ENCODE measurements at places on chromosomes 12 and 14.

DNA sequence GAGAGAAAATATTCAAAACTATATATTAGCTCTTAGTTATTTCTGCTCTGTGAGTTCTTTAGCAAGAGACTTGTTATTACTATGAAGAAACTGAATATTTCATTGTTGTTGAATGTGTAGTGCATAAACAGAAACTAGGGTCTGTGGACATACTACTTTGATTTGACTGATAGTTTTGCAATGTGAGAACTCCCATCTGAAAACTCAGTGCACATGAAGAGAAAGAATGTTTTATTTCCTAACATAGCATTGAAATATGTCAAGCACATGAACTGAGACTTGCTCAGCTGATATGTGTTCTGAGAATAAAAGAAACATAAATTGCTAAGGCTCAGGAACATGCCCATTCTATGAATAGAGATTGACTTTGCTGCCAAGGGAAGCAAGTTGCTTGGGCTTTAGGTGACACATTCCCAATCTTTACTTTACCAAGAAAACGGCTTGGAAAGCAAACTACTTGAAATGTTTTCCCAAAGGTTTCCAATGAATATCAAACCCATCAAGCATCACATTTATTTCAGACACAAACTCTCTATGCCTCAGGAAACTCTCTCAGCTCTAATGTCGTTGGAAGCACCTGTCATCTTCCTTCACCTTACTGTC lies 290.4 kb downstream of the SLC16A7 start:
- DNase-seq: no peak

DNA sequence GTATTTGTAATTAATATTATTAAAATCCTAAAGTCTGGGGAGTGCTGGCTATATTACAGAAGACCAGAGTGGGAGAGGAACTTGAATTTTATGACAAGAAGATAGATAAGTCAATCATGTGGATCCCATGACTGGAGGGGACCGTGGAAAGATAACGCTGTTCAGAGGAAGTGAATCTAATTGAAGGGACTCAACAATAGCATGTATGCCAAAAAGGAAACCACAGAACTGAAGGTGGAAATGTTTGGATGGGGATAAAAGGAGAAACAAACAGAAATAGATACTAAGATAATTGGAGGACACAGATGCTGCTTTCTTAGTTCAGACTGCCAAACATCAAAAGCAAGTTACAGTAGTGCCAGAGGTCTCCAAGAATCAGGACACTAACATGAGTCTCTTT lies 21.1 kb downstream of the OR6J1 start:
- DNase-seq: no peak

DNA sequence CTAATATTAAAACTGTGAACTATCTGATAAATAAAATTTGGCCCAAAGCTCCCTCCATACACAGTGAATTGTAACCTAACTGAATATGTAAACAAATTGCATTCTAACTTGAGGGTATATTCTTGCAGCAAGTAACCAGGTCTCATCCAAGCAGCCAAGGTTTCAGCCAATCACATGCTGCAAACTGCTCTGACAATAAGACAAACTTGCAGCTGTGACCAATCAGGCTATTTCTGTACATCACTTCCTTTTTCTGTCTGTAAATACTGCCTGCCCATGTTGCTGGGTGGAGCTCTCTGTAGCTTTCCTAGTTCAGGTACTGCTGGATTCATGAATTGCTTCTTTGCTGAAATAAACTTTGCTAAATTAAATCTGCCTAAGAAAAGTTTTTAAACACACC lies 499.0 kb downstream of the GALC start:
- DNase-seq: no peak

GRCh38 chr12:101759396-101760047 lies 20.3 kb upstream of the SYCP3 start:
- no peak for DNase-seq

DNA sequence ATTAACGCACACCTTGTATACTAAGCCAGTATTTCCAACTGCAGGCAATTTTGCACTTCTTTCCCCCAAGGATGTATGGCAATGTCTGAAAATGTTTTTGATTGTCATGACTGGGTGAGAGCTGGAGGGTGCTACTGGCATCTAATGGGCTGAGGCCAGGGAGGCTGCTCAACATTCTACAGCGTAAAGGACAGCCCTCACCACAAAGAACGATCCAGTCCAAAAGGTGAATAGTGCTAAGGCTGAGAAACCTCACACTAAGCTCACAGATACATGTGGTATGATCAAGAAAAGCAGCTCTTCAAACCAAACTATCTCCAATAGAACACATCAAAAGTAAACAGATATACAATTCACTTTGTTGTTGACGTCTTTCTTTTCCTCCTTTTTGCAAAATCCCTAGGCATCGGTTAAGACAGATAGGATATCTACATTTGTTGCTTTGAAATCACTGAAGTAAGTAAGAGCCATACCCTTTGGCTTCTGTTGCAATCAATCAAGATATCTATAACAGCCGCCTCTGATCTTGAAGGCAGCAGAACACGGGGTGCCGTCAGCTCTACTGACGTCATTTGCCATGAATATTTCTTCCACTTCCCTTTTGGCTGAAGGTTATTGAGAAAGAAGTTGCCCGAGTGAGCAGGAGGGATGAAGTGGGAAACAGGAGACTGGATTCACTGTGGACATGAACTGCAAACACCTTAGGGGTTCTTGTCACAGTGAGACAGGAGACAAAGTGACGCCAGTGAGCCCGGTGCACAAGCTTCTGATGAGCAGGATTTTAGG lies 218.3 kb downstream of the FOXN3 start:
- DNase-seq: no peak

- no peak for DNase-seq
Observed at GRCh38 chr14:31682768-31683167, 121.6 kb downstream of the NUBPL start.

DNA sequence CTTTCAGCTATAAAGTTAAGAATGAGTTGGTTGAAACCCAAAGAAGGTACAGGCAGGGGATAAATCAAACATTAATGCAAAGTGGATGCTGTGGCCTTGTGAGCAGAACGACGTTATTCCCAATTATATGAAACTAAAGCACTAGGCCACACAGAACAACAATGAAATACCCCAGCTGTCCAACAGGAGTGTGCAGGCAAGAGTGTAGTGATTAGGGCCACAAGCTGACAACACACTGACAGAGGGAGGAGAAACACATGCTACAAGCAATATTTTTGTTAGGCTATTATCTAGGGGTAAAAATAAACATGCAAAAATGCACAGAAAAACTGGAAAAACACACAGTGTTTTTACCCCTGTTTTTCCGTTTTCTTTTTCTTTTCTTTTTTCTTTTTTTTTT lies 15.0 kb downstream of the MAP3K9 start:
- DNase-seq: no peak

GRCh38 chr14:24857277-24857676 lies 192.7 kb downstream of the STXBP6 start:
- no peak for DNase-seq

GRCh38 chr14:82009993-82010392 lies 476.3 kb upstream of the SEL1L start:
- no peak for DNase-seq

GRCh38 chr12:88922816-88923215 lies 342.5 kb upstream of the KITLG start:
- no peak for DNase-seq

- no peak for DNase-seq
Observed at GRCh38 chr12:80053051-80053790, 46.1 kb upstream of the OTOGL start.

- DNase-seq: no peak
Observed at GRCh38 chr12:117903110-117903840, 65.5 kb downstream of the KSR2 start.

- peak; percentile 42 for DNase-seq
Observed at GRCh38 chr12:28191051-28192048, 1.1 kb downstream of the CCDC91 start.

- no peak for DNase-seq
Observed at GRCh38 chr14:60648249-60648933, 886 bp downstream of the SIX1 start.

DNA sequence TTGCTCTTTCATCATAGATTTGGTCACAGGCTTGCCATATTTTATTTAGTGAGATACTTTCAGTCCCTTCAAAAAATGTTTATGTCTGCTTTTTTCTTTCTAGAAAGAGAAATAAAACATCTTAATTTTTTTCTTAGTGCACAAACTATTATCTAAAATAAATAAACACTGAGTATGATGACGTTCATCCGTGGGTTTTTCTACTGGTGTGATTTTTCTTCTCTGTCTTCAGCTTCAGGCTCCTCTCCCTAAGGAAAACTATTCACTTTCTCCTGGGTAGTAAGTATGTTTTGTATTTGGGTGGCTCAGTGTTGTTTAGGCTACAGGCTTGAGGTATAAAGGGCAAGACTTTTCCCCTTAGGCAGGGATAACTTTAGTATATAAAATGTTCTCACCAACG lies 154.7 kb downstream of the DACT1 start:
- no peak for DNase-seq

- DNase-seq: no peak
Observed at GRCh38 chr14:70934502-70935134, 27.4 kb downstream of the PCNX1 start.

GRCh38 chr12:96810477-96810876 lies 96.6 kb upstream of the NEDD1 start:
- no peak for DNase-seq

DNA sequence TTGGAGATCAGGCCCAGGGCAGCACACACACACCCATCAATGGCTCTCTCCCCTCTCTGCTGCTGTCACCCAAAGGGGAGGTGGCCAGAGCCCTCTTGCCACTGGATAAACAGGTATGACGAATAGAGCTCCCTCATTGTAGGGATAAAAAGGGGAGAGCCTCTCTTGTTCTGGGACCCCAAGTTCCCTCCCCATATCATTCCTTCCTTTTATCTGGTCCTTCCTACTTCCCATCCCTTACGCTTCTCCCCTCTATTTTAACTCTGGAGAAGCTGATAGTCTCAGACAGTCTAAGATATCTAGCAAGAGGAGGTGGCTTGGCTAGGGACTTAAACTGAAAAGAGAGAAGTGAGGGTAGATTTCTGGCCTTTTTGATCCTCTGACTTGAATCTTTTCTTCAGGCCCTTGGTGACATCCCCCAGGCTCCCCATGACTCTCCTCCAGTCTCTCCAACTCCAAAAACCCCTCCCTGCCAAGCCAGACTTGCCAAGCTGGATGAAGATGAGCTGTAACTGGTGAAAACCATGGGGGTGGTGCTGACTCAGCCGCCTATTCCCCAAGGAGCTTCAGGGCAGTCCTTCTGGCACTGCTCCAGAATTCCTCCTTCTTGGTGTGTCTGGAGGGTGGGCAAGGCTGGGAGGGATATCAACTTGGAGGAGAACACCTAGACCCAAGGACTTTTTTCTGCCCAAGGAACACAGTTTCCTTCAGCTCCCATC lies 5.3 kb downstream of the ARHGEF25 start:
- no peak for DNase-seq
